ENCODE measurements at places on chromosomes 1 and 21. TPM values are rescaled to one million over a fixed set of nuclear protein-coding genes. Genes with fewer than 3 reads are reported as not detected.
A peak's percentile ranks its signal among the peaks of the same experiment; 100 is the strongest.

DNA sequence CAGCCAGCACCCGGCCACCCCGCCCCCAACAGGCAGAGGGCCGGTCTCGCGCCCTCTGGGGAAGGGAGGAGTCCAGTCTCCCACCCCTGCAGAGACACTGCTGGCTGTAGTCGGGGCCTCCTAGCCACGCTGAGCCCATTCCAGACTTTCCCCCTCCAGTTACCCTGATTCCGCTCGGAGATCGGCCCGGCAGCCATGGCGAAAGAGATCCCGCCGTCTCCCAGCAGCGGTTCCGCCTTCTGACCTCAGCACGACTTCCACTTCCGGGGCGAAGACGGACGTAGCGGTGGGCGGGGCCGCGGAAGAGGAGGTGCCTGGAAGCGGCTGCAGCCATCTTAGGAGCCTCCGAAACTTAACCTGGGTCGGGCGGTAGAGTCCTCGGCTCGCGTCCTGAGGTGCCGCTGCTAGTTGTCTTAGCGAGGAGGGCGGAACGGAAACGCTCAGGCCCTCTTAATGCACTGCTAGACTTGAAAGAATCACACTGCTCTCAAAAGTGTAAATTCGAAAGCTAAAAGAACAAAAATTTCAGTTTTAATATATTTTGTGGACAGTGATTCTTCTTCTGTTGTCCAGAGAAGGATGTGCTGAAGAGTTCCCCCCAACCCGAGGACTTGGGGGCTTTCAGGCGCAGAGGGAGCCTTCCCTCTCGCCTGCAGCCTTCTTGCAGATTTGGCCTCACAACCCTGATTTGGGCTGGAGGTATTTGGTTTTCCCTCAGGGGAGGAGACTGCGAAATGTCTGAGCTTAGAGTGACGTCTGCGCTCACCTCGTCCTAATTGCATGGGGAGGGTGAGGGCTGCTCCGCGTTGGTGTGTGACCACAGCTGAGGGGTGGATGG is at the start of gene SF3B4:
Gene SF3B4 (minus strand): TSS at position 241 of the 838 bp plus-strand sequence. CDS start 44 bp downstream, at position 197.
- H3K36me3 ChIP-seq, result peaks cover 40% of the 10 kb centered on the region
- H3K4me1 ChIP-seq, result peaks cover 27% of the 10 kb centered on the region
- peak within 1 kb of the TSS; percentile 96 for H3K27ac ChIP-seq
- no peaks in the 10 kb centered on the region for H3K27me3 ChIP-seq
- H3K4me3 ChIP-seq, result peak within 1 kb of the TSS; percentile 100

- no peak overlapping the region for H3K4me3 ChIP-seq
- no peaks in the 10 kb centered on the region for H3K4me1 ChIP-seq
- H3K27me3 ChIP-seq, result no peaks in the 10 kb centered on the region
- no peak for DNase-seq
- H3K36me3 ChIP-seq, result no peaks in the 10 kb centered on the region
- no peak overlapping the region for H3K27ac ChIP-seq
Measured at GRCh38 chr1:66043186-66043585, 250.5 kb downstream of the PDE4B start.

GRCh38 chr1:31788825-31789256 is 24.7 kb upstream of the ADGRB2 start:
- H3K27me3 ChIP-seq, result no peaks in the 10 kb centered on the region
- H3K4me3 ChIP-seq, result peak overlapping the region; percentile 78
- DNase-seq, result no peak
- H3K4me1 ChIP-seq, result peaks cover 4% of the 10 kb centered on the region

GRCh38 chr1:8641377-8641997 is 176.0 kb downstream of the RERE start:
- no peak overlapping the region for H3K4me3 ChIP-seq
- no peaks in the 10 kb centered on the region for H3K36me3 ChIP-seq
- H3K27me3 ChIP-seq, result no peaks in the 10 kb centered on the region
- peaks cover 52% of the 10 kb centered on the region for H3K4me1 ChIP-seq
- no peak for DNase-seq
- peak overlapping the region; percentile 33 for H3K27ac ChIP-seq

GRCh38 chr1:191240925-191241324 is 763.3 kb upstream of the BRINP3 start:
- H3K27me3 ChIP-seq, result no peaks in the 10 kb centered on the region
- no peaks in the 10 kb centered on the region for H3K36me3 ChIP-seq
- no peaks in the 10 kb centered on the region for H3K4me1 ChIP-seq
- no peak for DNase-seq
- no peak overlapping the region for H3K4me3 ChIP-seq

GRCh38 chr21:29130270-29130969 is at the start of gene MAP3K7CL:
TSS of gene MAP3K7CL (plus strand) at chr21:29130644. CDS start at chr21:29133345, 2,701 bp downstream.
- H3K36me3 ChIP-seq, result no peaks in the 10 kb centered on the region
- H3K27me3 ChIP-seq, result no peaks in the 10 kb centered on the region
- DNase-seq, result peak; percentile 79
- peak within 1 kb of the TSS; percentile 61 for H3K4me3 ChIP-seq

DNA sequence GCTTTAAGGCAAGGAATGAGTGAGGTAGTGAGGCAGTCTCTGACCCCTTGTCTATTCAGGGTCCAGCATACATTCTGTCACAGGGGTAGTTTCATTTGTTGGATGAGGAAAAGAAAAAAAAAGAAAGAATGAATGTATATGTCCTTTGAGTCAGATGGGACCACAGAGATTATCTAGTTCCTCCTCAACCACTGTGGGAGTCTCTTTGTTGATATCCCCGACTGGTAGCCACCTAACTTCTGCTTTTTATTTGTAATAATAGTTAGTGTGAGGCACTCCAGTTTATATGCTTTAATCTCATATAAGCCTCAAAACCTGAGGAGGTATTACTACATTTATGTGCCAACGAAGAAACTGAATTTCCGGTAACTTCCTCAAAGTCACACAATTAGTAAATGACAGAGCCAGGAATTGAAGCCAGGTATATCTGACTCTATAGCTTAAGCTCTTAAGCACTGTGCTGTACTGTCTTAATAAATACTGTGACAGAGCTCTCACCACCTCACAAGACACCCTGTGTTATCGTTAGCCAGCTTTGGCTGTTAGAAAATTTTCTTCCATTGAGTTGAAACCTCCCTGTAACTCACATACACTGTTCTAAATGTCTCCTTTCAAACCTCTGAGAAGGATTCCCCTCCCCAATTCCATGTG is 82.2 kb downstream of the MDM4 start:
- H3K4me3 ChIP-seq, result no peak overlapping the region
- no peak overlapping the region for H3K27ac ChIP-seq
- no peak for DNase-seq
- no peaks in the 10 kb centered on the region for H3K4me1 ChIP-seq

DNA sequence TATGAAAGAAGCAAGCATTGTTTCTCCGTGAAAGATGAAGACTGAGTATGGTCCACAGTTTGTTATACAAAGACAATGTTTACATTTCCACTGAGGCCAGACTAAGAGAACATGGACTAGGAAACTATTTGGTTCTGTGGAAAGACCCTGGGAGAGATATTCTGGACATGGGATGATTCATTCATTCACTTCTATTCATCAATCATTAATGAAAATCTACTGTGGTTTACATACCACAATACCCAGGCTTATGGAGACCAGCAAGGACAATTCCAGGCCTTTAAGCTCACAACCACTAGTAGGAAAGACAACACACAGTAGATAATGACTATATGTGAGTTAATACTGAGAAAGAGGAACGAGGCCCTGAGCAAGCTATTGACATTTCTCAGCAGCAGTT is 125.4 kb downstream of the TBX15 start:
- H3K27me3 ChIP-seq, result no peaks in the 10 kb centered on the region
- no peak overlapping the region for H3K27ac ChIP-seq
- no peak overlapping the region for H3K4me3 ChIP-seq
- H3K4me1 ChIP-seq, result no peaks in the 10 kb centered on the region

GRCh38 chr1:150560576-150561253 is 11.5 kb downstream of the ADAMTSL4 start:
- no peaks in the 10 kb centered on the region for H3K27me3 ChIP-seq
- H3K36me3 ChIP-seq, result peaks cover 23% of the 10 kb centered on the region
- DNase-seq, result peak; percentile 95
- H3K4me1 ChIP-seq, result peaks cover 54% of the 10 kb centered on the region
- H3K4me3 ChIP-seq, result peak overlapping the region; percentile 71

The SMCP gene
- not detected for total RNA-seq

The UBE2U gene
- not detected for total RNA-seq

The APOBEC4 gene
- total RNA-seq, result not detected

The GBP6 gene
- 0.10 TPM for total RNA-seq

The NR1I3 gene
- not detected for total RNA-seq

The L1TD1 gene
- total RNA-seq, result not detected

The SEMA6C gene
- total RNA-seq, result 56.3 TPM

The CA6 gene
- total RNA-seq, result not detected
